Stimulated activated CD8-positive, alpha-beta memory T cell treated with anti-CD3 and anti-CD28 coated beads, Interleukin-7, amount 100 ng/mL, for 1 hour (primary cell): ENCODE measurements at places on chromosomes 3 and 15.
A peak's percentile ranks its signal among the peaks of the same experiment; 100 is the strongest.

DNA sequence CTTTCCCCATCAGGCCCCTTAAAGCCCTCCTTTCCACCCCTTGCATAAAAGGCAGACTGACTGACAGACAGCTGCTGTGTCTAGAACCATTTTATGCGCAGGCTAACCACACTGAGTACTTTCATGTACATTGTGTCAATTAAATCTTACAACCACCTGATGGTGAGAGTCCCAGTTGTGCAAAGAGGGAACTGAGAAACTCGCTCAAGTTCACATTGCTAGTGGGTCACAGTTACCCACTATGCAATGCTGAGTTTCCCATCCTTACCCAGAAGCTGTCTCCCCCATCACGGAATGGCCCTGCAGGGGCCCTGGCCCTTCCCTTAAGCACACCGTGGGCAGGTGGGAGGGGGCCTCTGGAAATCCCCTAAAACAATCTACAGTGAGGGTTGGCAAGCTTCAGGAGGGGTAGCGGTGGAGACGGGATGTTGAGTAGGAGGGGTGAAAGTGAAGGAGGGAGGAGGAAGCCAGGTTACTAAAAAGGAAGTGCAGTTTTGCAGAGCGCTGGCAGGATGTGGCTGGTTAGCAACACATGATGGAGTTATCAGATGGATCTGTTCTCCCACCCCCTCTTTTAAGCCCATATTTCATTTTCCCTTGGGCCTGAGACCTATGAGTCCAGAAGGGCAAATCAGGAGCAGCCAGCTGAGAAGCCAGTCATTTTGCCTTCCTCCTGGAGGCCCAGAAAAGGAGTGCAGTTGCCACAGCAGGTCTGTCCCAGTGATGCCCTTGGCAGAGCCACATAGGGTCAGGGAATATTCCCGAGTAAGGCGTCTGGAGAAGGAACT is 30.0 kb downstream of the STARD5 start:
- peak; percentile 38 for DNase-seq

GRCh38 chr3:59374091-59374817 is 324.4 kb upstream of the CFAP20DC start:
- DNase-seq = no peak

- DNase-seq = no peak
Observed at GRCh38 chr15:96343113-96344059, 12.9 kb downstream of the NR2F2 start.

DNA sequence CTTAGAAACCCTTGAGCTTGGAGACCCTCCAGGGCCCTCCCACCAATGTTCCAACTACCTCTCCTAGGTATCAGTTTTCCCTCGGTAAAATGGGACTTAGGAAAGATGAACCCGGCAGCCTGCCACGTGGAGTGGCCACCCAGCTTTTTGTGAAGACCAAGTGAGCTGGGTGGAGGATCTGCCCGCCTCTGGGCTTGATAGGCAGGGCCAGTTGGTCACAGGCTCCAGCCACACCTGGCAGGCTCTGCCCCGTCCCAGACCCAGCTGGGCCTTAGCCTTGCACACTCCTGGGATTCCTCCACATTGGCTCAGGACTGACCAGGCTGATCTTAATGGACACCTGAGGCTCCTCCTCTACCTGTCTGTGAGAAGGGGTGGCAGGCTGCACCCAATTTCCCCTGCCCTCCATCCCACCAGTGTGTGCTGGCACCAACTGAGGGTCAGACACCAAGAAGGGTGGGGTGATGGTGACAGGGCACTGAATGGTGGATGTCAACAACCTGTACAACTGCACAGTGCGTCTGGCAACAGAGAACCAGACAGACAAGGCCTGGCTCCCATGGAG is 761 bp upstream of the GRIP2 start:
- no peak for DNase-seq

GRCh38 chr15:89778861-89779260 is 2.7 kb downstream of the MESP2 start:
- DNase-seq = no peak

- no peak for DNase-seq
Observed at GRCh38 chr3:184567946-184568559, 6.5 kb downstream of the EPHB3 start.

DNA sequence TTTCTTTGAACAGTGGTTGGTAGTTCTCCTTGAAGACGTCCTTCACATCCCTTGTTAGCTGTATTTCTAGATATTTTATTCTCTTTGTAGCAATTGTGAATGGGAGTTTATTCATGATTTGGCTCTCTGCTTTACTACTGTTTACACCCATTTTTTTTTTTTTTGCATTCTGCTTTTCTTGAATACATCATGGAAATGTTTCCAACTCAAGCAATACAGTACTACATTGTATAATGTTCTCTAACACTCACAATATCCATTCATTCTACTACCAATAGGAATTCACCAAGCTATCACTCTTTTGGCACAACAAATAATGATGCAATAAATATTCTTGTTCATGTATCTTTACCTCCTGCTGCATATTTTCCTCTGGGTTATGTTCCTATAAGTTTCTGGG is 801.7 kb downstream of the NTRK3 start:
- no peak for DNase-seq

DNA sequence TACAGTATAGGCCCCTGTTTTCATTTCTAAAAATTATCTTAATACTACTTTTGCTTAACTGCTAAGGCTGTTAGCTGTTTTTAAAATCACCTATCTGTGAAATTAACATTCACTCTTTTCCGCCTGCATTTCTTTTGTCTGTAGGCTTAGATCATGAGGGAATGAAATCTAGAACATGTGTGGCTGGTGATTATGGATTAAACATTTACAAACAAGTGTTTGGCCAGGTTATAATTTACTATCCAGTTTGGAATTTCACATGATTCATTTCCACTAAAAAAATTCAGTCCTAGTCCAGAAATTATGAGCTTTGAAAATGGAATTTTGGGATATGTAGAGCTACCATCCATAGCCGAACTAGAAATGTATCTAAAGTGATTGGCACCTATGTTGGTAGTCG is 39.1 kb downstream of the GOLM2 start:
- no peak for DNase-seq

DNA sequence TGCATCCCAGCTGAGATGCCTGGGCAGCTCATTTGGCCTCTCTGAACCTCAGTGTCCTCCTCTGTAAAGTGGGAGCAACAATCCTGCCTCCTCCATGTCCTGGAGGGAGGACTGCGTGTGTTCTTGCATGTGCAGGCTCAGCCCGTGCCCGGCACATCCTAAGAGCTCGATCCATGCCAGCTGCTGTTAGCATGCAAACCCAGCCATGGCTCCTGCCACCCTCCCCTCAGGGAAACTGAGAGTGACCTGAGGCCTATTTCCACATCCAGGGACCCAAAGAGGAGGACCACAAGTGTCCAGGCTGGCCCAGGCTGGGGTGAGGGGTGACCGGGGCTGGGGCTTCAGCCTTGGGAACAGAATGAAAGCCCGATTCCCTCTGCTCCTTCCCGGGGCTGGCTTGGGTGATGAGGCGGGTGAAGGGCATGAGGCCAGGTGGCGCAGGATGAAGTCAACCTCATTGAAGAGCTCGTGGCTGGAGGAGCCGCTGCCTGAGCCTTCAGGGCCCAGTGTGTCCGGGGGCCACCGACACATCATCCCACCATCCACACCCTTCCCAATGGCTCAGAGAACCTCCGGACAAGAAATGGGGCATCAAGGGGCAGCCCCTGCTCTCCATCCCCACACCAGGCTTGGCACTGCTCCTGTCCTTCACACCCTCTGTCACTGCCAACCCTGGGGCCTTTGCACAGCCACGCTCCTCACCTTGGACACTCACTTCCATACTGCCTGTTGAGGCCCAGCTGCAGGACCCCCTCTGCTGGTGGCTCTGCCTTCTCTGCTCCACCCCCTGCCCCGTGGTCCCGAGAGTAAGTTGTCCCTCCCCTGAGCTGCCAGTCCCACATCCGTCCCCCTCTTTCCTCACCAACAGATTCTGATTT is 42.5 kb downstream of the ADAMTS7 start:
- DNase-seq = no peak

- DNase-seq = no peak
Observed at GRCh38 chr15:27214961-27215360, 244.0 kb downstream of the GABRG3 start.
